AG04449 (cell line): ENCODE measurements at places on chromosomes 5 and 9.

DNA sequence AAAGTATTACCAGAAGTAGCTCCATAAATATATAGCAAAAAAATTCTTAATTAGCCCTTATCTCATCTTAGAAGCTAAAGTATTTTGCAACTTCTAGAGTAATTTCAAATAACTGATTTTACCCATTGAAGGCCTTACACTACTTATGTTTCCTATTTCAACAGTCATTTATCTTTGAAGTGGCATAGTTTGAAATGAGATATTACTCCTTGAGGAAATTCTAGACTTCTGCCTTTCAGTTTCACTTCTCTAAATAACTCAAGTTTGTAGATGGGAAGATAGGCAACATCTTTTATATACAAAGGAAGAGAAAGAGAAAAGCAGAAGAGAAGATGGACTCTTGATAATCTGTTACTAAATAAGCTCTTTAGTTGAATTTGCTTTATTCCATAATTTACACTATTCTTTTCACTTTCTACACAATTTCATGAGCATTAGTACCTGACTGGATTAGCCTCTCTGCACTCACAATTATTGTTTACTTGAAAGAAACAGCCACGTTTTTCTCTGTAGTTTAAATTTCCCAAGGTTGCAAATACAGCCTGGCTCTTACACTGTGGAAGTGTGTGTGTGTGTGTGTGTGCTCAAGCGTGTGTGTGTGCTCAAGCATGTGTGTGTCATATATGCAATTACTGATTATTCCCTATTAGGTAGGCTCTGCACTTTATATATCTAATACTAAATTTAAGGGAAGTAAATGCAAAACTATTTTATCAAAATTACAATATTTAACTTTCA lies 60.6 kb upstream of the EMB start:
- no peak for DNase-seq

DNA sequence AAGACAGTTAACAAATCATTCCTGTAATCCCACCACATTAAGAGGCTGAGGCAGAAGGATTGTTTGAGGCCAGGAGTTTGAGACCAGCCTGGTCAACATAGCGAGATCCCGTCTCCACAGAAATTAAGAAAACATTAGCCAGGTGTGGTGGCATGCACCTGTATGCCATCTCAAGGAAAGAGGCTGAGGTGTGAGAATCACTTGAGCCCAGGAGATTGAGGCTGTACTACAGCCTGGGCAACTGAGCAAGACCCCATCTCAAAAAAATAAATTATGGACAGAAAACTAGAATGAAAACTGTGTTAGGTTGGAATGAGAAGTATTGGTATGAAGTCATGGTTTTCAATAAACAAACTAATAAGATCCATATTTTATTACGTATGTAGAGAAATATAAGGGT lies 23.0 kb upstream of the AK3 start:
- DNase-seq, result no peak

GRCh38 chr9:36997414-36997813 lies 36.7 kb downstream of the PAX5 start:
- DNase-seq, result no peak

DNA sequence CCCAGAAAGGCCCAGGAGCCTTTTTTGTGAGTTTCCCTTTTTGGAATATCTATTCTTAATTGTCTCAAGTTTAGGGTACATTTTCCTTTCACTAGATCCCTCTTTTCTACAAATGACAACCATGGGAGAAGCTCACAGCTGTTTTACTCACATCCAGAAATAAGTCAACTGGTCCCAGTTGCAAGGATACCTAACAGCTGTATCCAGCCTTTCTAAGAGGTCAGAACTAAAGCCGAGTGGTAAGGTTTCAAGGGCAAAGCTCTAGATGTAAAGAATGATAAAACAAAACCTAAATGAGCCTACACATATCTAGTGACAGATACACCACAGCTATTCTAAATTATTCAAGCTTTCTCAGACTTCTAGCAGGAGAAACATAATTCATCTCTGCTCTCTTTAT lies 4.4 kb downstream of the FGF10 start:
- no peak for DNase-seq

GRCh38 chr9:16642421-16643109 lies 227.9 kb downstream of the BNC2 start:
- no peak for DNase-seq

GRCh38 chr5:140821375-140822280 lies at the start of gene PCDHA5:
Gene PCDHA5 (plus strand): TSS chr5:140821613.
- no peak for DNase-seq

- no peak for DNase-seq
These were observed 20.8 kb downstream of the PAPPA start for GRCh38 chr9:116174347-116174746.

GRCh38 chr9:105912863-105913516 lies 218.6 kb downstream of the TMEM38B start:
- no peak for DNase-seq

GRCh38 chr9:105320568-105320967 lies 76.1 kb downstream of the SLC44A1 start:
- DNase-seq, result no peak

- DNase-seq, result no peak
These were observed 19.0 kb downstream of the IFNA5 start for GRCh38 chr9:21286099-21286498.

DNA sequence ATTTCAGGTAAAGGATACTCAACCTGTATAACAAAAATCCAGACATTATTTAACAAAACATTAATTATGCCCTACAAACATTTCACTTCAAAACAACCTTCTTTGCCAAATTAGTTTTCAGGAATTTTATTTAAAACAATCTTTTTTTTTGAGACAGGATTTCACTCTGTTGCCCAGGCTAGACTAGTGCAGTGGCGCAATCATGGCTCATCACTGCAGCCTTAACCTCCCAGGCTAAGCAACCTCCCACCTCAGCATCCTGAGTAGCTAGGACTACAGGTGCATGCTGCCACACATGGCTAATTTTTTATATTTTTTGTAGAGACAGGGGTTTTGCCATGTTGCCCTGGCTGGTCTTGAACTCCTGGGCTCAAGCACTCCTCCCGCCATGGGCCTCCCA lies 3.9 kb downstream of the FNIP1 start:
- no peak for DNase-seq

DNA sequence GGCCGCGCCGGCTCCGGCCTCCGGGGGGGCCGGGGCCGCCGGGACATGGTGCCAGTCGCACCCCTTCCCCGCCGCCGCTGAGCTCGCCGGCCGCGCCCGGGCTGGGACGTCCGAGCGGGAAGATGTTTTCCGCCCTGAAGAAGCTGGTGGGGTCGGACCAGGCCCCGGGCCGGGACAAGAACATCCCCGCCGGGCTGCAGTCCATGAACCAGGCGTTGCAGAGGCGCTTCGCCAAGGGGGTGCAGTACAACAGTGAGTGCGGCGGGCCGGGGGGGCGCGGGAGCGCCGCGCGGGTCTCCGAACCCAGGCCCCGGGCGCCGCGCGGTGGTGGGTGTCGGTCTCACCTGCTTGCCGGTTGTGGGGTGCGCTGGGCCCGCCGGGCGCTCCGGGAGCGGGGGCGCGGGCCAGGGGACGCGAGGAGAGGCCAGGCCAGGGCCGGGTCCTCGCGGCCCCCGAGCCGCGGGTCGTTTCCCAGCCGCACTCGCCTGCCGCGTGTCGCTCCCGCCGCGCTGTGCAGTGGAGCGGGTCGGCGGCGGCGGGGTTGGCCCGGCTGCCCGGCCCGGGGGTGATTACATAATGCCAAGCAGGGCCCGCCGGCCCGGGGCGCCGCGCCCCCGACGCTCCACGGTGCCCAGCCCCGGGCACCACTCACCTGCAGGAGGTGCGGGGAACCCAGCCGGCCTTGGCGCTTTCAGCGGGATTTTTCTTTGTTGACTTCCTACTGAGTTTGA lies 492 bp downstream of the RABL6 start:
- no peak for DNase-seq

DNA sequence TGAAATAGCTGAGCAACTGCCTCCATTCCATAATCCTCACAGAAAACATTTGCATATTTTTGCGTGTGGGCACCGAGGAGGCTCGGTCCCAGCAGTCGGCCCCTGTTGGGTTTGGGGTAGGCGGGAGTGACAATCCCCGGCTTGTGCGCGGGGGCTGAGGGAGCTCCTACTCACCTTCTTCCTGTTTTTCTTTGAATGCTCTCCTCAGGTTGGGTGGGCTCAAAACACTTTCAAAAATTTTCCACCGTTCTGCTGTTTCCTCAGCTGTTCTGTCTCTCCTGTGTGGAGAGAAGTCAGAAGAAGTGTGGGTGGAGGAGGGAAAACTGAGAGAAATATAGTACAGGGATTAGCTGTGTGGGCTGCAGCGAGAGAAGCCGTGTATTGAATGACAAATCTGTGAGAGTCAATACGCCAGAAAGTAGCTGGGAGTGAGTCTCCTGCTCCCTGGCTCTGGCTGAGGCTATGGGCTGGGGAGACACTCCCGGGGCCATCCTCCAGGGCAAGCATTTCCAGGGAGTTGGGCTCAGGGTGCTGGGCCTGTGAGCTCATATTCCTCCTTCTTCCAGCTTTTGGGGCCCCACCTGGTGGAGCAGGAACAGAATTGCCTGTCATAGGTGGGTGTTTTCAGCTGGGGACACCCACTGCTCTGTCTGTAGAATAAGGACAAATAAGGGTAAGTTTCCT lies 84.7 kb downstream of the CMYA5 start:
- no peak for DNase-seq

- DNase-seq, result no peak
These were observed 42.8 kb downstream of the VLDLR start for GRCh38 chr9:2664174-2665065.

- peak; percentile 90 for DNase-seq
These were observed 32.4 kb upstream of the CAST start for GRCh38 chr5:96629774-96630173.

DNA sequence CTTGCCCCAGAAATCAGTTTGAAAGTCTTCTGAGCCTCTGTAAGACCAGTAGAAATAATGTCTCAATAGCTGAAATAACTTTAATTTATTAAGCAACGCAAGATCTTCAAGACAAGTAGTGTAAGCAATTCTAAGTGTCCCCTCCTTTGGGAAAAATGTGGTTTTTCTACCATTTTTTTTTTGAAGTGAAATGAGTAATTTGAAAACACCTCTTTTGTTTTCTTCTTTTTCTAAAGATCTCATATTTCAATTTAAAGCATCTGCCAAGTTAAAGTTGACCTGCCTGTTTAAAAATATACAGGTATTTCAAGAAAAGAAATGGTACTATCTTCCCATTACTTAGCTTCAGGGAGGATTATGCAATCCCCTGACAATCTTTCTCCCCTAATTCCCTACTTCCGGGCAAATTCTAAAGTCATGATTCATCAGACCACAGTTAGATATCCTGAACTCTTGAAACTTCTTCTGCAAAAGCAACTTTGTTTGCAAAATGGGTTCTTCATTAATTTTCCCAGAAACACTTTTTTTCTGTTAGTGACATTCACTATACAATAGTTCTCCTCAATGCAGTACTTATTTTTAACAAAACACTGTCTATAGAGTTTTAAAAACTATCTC lies 7.8 kb upstream of the ANXA1 start:
- peak; percentile 59 for DNase-seq

DNA sequence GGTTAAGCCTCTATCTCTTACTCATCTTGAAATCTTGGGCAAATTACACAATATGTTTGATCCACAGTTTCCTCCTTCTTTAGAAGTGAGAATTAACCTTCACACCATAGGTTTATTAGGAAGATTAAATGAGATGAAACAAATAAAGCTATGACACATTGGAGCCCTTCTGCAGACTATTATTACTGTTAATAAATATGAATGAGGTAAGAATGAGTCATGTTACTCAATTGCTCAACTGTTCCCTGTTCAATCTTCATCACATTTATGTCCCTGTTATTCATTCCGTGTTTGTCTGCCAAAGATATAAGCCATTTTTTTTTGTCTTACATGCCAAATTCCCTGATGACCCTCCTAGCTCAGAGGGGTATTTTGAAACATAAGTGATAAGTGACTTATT lies 52.1 kb upstream of the PAPPA start:
- no peak for DNase-seq

DNA sequence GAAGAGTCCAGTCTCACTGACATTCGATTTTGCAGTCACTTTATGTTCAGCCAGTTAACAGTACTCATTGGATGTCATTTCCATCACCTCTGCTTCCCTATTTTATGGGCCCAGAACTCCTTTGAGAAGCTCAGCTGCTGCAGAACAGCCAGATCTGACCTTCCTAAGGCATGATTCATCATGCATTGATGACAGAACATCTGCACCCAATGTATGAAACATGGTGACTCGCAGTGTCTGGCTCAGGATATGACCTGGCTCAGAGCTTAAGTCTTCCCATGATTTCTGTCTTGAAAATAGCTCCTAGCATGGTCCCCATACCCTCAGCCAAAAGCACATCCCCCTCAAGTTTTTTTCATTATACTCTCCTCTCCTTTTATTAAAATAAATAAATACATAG lies 92.6 kb upstream of the TRIM32 start:
- peak; percentile 68 for DNase-seq

DNA sequence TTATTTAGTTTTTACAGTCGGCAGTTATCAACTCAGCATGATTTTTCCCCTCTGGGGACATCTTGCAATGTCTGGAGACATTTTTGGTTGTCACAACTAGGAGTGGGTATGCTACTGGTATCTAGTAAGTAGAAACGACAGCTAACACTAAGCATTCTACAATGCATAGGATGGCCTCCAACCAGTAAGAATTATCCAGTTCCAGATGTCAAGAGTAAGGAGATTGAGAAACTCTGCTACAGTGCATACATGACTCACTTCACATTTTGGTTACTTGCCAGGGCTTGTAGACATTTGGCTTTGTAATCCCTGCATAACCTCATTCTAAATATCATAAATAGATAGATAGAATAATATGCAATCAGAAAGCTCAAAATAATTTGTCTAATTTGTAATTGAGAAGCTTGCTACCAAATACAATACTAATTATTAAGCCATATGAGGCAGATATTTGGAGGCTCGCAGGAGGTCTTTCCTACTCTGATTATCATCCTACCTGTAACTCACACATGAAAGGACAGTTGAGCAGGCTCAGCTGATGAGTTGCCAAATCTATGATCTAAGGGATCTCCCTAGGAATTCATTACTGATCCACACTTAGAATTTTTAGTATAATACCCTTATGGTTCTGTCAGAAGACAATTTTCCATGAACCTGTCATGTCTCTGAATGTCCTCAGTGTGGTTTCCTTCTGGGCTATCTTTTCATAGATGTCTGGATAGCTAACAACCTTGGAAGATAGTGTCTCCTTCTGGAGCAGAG lies 346.9 kb upstream of the TLE4 start:
- DNase-seq, result peak; percentile 82

DNA sequence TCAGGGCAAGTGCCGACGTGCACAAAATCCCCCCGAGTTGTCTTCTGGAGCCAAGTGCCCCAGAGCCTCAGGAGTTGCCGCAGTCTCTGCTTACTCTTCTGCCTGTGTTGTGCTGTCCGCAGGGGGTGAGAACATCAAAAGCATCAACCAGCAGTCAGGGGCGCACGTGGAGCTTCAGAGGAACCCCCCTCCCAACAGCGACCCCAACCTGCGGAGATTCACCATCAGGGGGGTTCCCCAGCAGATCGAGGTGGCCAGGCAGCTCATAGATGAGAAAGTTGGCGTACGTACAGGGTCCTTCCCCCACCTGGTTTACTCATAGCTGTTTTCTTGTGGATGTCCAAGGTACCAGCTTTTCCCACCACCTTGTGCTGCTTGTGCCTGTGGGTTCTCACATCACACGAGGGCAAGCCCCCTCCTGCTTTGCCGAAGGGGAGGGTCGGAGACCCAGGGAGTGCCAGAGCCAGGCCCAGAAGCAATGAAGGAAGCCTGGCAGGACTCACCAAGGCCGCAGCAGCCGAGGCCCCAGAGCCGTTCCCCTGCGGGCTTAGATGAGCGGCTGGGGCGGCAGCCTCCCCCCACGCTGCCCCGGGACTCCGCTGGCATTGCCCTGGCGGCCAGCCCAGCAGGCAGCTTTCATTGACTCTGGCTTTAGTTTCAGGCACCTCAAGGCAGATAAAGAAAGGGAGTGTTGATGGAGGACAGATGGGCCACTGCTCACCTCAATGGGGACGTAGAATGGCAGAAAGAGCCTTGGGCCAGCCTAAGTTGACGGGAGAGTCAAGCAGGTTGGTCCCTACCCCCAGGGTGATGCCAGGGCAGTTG lies 33.7 kb upstream of the PRDM12 start:
- no peak for DNase-seq
